ENCODE measurements at places on chromosomes 5 and 9.

GRCh38 chr9:2427120-2427891 is 194.3 kb upstream of the VLDLR start:
- DNase-seq, result no peak

GRCh38 chr5:76818844-76819831 is at the start of gene F2RL1:
TSS of gene F2RL1 (plus strand) at chr5:76819030. CDS start at chr5:76819183, 153 bp downstream.
- no peak for DNase-seq

- peak; percentile 31 for DNase-seq
Observed at GRCh38 chr9:113737517-113738271, 138.4 kb upstream of the ZNF618 start.

DNA sequence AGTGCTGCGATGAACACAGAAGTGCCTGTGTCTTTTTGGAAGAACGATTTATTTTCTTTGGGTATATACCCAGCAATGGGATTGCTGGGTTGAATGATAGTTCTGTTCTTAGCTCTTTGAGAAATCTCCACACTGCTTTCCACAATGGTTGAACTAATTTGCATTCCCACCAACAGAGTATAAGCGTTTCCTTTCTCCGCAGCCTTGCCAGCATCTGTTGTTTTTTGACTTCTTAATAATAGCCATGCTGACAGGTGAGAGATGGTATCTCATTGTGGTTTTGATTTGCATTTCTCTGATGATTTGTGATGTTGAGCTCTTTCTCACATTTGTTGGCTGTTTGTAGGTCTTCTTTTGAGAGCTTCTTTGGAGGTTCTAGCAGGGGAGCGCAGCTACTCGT is 134.6 kb downstream of the TENT4A start:
- no peak for DNase-seq

- no peak for DNase-seq
Observed at GRCh38 chr5:122458278-122458872, 146.3 kb downstream of the SNCAIP start.

DNA sequence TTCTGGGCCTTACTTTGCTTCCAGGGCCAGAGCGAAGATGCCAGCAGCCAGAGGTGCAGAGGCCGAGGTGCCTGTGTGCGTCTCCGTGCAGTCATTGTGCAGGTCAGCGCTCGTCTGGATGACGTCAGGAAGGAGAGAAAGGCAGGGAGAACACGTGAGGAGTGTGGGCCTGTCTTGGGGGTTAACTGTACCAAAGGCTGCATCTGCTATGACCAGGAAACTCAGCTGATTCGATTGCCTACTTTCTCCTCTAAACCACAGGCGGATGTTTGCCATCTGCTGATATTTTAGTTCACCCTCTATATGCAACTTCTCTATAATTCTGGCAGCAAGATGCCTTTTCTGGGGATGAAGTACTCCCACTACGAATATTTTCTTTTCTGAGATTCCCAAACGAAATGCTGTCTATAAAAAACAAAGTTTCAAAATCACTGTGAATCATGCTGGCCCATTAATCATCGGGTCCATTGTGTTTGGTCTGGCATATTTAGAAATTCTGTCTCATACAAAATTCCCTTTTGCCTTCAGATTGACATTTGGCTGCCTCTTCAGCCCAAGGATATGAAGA is 24.8 kb downstream of the PCSK1 start:
- no peak for DNase-seq

- DNase-seq, result no peak
Observed at GRCh38 chr9:33164138-33164809, 2.9 kb downstream of the B4GALT1 start.

GRCh38 chr5:95237324-95237723 is 47.6 kb downstream of the MCTP1 start:
- DNase-seq, result no peak

DNA sequence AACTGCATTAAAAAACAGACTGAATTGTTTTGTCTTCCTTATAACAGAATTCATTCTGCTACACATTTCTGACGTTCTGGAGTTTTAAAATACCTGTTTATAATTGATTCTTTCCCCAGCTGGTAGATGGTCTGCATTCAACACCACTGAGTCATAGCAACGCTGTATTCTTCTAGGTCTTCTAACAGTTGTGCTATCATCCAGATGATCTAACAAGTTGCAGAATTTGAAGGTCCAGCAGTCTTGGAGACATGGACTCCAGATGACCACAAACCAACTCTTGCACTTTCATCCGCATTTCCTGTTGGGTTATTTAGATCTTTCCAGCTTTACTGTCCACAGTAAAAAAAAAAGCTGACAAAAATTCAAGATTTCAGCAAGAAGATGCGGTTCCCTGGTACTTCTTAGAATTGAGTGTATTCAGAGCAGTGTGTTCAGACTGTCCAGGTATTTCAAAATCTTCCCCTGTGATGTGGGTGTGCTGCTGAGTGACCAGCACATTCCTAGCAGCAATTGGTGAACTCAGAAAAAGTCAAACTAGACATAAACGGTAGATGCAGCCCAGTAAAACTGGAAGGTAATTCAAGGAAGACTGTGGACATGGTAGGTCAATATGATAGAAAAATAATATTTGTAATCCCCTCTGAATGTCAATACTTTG is 50.2 kb downstream of the CSNK1A1 start:
- DNase-seq, result no peak

GRCh38 chr5:126525630-126526245 is 69.3 kb downstream of the ALDH7A1 start:
- DNase-seq, result no peak

DNA sequence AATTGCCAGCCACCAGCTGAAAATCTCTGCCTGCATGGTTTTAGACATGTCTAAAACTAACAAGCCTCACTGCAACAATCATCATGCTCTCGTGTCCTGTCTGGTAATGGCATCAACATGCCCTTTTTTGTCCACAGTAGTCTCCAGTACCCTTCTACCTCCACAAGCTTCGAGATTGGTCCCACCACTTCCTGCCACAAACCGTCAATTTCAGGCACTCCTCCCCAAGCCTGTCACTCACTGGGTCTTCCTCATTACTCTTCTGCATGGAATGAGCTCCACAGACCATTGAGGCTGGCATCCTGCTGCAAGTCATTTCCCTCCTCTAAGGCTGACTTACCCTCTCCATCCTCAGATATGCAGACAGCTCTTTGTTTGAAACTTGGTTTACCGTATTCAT is 9.0 kb downstream of the LPAR1 start:
- no peak for DNase-seq

DNA sequence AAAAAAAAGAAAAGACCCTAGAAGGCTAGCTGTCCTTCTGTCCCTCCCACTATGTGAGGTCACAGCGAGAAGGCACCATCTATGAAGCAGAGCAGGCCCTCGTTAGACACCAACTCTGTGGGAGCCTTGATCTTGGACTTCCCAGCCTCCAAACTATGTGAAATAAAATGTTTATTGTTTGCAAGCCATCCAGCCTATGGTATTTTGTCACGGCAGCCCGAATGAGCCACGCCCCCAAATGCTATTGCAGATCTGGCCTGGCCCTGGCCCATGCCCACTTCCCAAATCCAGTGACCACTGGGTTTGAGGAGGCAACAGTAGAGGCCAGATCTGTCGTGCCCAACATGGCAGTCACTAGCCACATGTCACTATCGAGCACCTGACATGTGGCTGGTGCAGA is 10.8 kb downstream of the STK10 start:
- DNase-seq, result no peak

GRCh38 chr9:121744687-121745395 is 93.4 kb downstream of the DAB2IP start:
- no peak for DNase-seq

DNA sequence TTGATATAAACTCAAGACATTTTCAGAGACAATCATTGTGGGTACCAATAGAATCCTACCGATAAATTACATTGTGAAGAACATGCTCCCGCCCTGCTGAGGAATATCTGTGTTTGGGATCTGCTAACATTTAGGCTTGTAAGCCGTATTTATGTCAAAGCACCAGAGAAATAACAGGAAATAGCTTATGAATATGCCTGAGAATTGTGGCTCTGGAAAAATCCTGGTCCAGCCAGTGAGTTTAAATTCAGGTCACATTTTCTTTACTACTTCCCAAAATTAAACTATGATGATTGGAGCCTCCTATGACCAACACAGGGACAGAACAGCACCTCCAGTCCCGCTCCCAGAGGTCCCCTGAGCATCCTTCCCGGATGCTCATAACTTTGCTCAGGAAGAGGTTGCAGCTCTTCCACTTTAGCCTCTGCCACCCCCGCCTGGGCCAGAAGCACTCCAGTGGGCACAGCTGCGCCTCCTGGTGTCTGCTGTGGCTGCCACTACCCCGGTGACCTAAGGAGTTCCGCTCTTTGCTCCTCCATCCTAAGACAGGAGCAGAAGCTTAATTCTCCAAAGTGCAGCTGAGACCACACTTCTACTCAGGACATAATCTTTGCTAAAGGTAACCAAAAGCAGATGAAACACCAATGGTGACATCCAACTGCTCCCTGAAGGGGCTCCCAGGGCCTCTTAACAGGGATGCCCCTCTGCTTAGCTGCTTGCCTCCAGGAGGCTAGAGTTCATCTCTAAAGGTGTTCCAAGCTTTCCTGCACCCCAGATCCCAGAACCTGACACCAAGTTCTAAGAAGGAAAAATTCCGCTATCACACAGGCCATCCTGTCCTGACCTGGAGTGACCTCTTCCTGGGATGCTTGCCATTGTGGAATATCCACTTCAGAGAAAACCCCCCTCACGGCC is 58.8 kb downstream of the SLC1A1 start:
- DNase-seq, result no peak

DNA sequence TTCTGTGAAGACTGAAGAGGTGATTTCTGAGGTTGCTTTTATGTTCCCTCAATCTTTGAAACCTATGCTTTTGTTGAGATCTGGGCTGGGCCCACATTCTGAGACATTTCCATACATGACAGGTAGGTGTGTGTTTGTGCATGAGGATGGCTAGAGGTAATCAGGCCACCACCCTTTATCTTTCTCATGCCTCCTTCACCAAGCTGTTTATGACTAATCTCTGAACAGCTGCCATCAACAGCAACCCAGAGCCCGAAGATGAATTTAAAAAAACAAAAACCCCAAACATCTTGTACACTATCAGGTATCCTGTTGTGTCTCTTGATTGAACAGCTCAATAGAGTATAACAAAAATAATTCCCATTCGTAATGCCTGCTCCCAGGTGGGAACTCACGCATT is 12.6 kb upstream of the C5orf46 start:
- no peak for DNase-seq

DNA sequence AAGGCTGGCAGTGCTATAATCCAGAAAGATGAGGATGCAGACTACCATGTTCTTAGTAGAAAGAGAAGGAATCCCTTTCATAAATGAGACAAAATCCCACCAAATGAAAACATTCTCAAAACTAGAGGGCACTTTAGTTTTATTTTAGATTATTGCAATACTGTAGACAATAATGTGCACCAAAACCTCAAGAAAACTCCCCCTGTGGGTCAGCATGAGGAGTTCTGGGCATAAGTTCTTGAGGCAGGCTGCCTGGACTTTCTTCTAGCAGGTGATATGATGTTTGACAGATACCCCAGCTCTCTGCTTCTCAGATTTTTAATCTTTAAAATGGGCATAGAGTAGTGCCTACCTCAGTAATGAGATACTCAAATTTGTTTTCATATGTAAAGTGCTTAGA is 196.3 kb upstream of the CTNND2 start:
- no peak for DNase-seq

DNA sequence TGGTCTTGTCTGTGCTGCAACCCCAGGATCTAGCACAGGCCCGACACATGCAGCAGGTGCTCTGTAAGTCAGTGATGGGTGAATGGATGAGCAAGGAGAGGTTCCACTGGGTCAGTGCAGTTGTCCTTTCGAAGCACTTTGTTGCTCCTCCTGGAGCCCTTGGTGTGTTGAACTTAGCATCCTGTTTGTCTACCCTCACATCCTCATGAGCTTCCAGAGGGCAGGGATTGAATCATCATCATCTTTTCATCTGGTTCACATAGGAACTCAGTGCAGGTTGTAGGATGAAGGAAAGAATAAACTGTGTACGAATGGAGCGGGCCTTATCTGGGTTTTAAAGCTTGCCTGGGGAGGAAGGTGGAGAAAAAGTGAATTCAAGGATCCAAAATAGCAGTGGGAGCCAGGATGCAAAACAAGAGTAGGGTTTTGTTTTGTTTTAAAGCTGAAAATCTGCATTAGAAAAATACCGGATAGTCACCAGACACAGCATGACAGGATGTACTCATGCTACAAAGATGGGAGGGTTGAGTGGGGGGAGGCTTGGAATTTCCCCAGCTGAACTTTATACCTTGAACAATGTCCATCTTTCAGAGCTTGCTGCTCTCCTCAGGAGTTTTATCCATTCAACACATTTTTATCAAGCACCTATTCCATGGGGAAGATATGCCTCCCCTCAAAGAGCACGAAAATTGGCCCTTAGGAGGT is 55.8 kb downstream of the PTTG1 start:
- DNase-seq, result no peak

GRCh38 chr5:112706446-112707016 is 31.2 kb upstream of the APC start:
- no peak for DNase-seq

DNA sequence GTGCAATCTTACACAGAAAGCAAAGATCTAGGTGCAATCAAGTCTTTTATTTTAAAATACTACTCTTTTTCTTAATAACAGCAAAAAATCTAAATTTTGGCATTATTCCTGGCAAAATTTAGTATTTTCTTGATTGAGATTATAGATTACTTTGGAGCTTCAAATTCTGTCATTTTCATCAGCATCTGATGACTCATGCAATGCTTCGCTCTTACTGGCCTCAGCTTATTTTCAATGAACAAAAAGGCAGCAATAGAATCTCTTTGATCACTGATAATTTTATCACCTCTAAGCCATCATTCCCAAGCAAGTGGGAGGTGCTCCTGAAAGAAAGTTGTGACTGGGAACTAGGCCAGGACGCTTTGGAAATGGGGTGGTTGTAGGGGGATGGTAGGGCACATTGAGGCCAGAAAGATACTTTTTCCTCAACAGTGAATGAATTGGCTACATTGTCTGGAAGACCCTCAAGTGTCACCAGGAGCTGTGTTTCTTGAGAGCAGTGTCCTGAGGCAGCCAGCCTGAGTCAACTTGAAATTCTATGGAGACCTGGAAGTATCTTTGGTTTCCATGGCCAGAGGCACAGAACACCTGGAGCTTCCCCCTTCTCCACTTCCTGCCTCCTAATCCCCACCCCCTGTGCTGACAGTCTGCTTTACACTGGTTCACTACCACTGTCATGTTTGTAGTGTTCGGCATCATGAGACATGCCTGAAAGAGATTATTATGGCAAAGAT is 46.9 kb upstream of the APC start:
- no peak for DNase-seq

DNA sequence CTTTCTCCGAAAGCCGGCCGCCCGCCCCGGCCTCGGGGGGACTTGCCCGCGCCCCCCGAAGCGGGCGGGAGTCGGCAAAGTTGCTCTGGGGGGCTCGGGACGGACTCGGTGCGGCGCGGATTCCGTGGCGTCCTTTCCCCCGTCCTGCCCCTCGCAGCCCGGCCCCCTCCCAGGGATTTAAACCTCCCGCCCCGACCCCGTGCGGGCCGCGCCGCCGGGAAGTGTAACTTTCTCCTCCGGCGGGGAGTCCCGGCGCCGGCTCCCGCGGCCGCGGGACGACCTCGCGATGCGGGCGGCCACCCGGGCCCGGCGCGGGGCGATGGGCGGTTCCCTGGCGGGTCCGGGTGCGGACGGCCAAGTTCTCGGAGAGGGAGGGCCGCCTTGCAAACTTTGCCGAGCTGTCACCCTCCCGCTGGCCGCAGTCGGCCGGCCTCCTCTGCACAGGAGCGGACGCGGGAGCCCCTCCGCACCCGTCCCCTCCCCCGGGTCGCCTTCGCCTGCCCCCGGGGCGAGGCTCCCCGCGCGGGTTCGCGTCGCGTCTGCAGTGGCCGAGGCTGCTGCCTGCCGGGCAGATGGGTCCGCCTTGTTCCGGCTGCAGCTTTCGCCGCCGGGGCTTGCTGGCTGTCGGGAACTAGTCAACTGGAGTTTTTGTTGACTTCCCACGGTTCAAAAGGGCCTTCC is 732 bp downstream of the PBX3 start:
- DNase-seq, result no peak

GRCh38 chr9:16708656-16709435 is 161.6 kb downstream of the BNC2 start:
- peak; percentile 38 for DNase-seq

Data from NCI-H2227 treated with DMSO at 0.1 percent for 48 hours (cell line).